ENCODE measurements at places on chromosomes 7 and 10. TPM values are rescaled to one million over a fixed set of nuclear protein-coding genes. Genes with fewer than 3 reads are reported as not detected.

DNA sequence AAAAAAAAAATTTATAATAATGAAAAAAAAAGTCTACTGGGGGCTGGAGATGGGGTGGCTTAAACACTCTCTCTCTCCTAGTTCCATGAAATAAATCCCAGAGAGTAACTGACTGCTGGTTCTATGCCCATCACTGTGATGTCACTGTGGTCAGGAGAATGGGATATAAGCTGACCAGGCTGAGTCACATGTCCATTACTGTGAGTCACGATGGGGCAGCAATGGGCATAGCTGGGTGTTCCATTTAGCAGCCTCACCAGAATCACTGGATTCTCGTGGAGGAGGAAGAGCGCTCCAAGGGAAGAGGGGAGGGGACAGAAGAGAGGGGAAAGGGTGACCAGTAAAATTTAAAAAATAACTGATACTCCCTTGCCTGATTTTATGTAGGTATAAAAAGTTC lies 37.1 kb downstream of the MASTL start:
- peak; percentile 75 for DNase-seq

DNA sequence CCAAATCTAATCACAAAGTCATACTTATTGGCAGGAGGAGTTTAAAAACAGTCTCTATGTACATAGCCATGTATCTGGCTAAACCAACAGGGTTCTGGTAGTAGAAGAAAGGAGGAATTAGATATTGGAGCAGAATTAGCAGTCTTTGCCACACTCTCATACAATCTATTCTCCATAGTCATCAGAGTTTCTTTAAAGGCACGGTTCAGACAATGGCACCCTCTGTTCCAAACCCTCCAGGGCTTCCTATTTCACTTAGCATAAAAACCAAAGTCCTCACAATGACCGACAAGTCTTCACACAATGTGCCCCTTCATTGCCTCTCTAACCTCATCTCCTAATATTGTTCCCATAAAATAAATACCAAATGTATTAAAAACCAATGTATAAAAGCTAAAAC lies 12.7 kb downstream of the ZNF438 start:
- DNase-seq = no peak

DNA sequence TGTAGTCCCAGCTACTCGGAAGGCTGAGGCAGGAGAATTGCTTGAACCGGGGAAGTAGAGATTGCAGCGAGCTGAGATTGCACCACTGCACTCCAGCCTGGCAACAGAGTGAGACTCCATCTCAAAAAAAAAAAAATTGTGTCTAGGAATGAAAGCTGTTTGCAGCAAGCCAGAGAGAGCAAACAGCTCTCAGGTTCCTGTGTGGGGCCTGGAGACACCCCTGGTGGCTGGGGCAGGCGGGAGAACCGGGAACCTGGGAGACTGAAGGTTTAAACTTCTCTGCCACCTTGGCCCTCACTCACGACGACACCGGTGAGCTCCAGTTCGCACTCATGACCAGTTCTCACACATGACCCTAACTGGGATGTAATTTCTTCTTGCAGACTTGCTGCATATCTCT lies 13.2 kb upstream of the UNCX start:
- DNase-seq = no peak

DNA sequence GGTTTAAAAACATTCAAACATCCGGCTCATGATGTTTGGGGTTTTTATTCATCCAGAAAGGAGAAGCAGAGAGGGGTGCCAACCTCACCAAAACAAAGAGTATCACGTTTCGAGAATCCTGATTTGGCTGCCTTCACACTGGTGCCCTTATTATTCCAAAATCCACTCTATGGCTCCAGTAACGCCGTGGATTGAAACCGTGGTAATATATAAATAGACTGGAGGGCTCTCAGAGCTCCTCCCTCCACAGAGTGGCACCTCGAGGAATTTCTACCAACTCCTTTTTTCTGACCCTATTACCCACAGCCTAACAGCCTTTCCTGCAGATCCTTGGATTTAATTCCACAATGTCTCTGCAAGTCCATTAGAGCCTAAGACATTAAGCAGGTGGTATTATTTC lies 353.6 kb downstream of the CRPPA start:
- DNase-seq = no peak

GRCh38 chr7:11650030-11650429 lies 182.0 kb downstream of the THSD7A start:
- no peak for DNase-seq

GRCh38 chr10:77037735-77038403 lies 599.7 kb downstream of the KCNMA1 start:
- DNase-seq = no peak

DNA sequence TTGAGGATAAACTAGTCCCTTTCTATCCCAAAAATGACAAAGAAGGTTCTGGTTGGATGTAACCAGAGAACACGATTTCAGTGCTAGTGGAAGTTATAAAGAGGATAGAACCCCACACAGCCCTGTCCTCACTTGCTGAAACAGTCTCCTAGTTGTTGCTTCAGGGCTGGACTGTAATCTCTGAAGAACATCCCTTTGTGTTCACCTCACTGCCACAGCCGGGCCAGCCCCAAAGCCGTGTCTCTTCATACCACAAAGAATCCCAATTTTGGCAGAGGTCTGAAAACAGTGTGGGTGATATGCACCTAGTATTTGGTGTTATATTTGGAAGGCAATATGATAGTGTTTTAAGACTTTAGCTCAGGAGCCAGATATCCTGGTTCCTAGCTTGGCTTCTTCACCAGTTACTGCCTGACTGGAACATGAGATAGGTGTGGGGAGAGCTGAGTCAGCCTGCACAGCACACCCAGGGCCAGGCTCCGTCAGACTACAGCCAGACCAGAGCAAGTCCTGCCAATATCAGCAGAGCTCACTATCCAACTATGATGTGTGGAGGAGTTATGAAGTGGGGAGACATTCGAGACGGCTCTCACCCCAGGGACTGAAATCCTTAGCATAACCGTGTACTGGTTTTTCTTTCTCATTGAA lies 21.2 kb downstream of the CYP3A4 start:
- no peak for DNase-seq

DNA sequence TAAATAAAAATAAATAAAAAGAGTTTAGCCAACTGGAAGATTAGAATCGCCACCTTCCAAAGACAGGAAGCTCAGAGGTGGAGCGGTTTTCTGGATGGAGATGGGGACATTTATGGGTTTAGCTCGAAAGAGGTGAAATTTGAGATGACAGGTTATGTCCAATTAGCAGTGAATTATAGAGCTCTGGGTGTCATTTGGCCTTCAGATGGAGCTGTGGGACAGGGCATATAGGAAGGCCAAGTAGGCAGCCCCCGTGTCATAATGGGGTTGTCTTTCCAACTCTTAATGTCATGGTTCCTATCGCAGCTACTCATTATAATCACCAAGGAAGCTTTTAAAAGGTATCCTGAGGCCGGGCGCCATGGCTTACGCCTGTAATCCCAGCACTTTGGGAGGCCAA lies 21.0 kb upstream of the EEPD1 start:
- no peak for DNase-seq

DNA sequence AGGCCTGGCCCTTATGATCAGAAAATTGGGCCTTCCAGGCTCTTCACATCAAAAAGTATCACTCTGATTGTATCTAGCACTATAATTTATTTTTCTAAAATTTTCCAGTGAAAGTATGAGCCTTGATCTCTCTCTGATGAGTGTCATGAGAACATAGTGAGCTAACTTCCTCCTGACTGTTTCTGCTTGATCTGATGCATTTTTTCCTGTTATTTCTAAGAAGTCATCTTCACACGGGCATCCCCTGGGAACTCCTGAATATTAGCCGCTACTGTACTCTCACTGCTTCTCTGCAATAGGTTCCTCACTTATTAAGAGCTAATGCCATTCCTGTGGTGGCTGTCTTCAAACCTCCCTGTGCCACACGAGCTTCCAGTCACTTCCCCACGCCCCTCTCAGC lies 63.1 kb upstream of the ZPBP start:
- DNase-seq = no peak

DNA sequence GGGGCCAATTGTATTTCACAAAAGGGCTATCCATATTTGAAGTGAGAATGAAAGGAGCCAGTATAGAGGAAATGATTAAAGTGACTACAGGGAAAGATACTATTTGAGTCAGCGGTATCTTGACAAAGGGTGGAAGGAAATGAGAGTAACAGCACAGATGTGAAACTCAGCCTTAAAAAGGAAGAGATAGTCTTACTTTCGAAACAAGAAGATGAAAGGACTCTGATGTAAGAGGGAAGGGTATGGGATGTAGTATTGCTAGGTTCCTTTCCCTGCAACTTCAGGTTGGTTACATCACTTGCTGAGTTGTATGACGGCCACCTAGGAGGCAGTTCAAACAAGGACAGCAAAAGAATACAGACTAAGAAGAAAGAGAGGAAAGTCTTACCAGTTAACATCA lies 13.7 kb downstream of the CISD1 start:
- no peak for DNase-seq

DNA sequence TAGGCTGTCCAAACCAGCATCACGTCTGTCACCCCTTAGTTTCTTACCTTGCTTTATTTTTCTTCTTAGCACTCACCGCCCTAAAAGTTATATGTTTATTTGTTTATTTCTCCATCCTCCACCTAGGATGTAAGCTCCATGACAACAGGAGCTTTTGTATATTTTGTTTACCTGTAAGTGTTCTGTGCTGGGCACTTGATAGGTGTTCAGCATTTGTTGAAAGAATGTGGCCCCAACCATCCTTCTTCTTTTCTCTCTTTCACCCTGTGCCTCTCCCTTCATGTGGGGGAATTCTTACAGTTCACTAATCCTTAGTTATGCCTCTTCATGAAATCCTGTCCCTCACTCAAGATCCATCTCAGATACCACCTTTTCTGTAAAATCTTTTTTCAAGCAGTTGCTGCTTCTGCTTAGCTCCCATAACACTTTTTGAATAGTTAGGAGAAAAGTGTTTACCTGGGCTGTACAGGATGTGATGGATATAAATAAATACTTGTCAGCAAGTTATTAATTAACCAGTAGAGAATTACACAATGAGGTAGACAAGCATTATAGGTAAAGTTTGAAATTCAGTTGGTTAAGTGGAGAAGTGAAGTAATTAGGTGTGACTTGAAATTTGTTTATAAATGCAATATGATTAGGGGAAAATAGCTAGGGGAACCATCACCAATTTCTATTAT lies 9.7 kb downstream of the AHR start:
- no peak for DNase-seq

- DNase-seq = peak; percentile 46
Measured at GRCh38 chr7:2670720-2671391, 17.1 kb upstream of the AMZ1 start.

The XRCC2 gene
- total RNA-seq = 9.4 TPM

The GATA3 gene
- 0.12 TPM for total RNA-seq

The PNLIPRP2 gene
- total RNA-seq = not detected

The CPA2 gene
- 0.75 TPM for total RNA-seq

The CPVL gene
- 30.0 TPM for total RNA-seq

All from NCI-H460 (cell line).